Body of pancreas (tissue), 4 donors: ENCODE measurements at places on chromosomes 4 and X. TPM values are rescaled to one million over a fixed set of nuclear protein-coding genes. Genes with fewer than 3 reads are reported as not detected.

GRCh38 chr4:186820391-186820891 is 96.8 kb upstream of the FAT1 start:
- no peak overlapping the region for H3K27ac ChIP-seq
- peaks cover 7% of the 10 kb centered on the region for H3K4me1 ChIP-seq
- no peak for DNase-seq
- H3K36me3 ChIP-seq = no peaks in the 10 kb centered on the region

DNA sequence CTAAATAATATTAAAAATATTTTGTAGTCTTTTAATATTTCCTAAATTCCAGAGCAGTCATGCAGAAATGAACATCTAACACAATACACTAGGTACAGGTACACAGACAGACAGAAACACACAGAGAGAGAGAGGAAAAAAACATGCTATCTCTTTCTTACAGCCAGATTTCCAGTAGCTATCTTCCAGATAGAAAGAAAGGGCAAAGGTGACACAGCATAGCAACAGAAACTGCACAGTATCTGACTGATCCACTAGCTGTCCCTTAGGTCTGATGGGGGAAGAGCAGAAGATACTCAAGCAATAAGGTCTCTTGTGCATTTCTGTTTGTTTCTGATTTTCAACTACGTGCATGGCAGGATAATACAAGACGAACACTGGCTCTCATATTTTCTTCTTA is 7.8 kb downstream of the FBXW7 start:
- H3K4me3 ChIP-seq = no peak overlapping the region
- peaks cover 4% of the 10 kb centered on the region for H3K4me1 ChIP-seq

- no peaks in the 10 kb centered on the region for H3K36me3 ChIP-seq
- H3K27ac ChIP-seq = no peak overlapping the region
- no peaks in the 10 kb centered on the region for H3K4me1 ChIP-seq
Measured at GRCh38 chrX:21153503-21153902, 220.7 kb upstream of the CNKSR2 start.

SSX1 gene
- not detected for total RNA-seq

RPA4 gene
- 0.99 TPM for total RNA-seq

DNA sequence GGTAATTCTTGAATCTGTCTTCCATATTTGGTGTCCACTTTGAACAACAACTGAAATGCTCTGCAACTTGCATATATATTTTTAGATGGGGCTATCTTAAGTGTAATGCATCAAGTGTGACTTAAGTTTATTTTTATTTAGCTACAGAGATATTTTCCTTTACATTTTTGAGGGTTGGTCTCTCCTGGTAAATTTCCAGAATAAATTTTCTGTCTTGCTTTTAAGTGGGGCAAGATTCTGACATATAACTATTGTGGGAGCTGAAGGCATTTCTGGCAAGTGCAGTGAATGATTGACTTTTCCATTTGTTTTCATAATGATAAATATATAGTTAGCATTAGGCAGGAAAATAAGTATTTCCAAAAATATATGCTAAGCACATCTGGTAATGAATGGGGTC is 18.8 kb downstream of the UNC5C start:
- no peak for DNase-seq
- H3K27me3 ChIP-seq = no peaks in the 10 kb centered on the region
- H3K4me3 ChIP-seq = no peak overlapping the region
- no peak overlapping the region for H3K27ac ChIP-seq
- H3K4me1 ChIP-seq = no peaks in the 10 kb centered on the region
- no peaks in the 10 kb centered on the region for H3K36me3 ChIP-seq

RAB28 gene
- total RNA-seq = 10.9 TPM

GRCh38 chr4:8534611-8535010 is 45.6 kb upstream of the GPR78 start:
- H3K4me1 ChIP-seq = peaks cover 66% of the 10 kb centered on the region
- H3K36me3 ChIP-seq = no peaks in the 10 kb centered on the region
- no peaks in the 10 kb centered on the region for H3K27me3 ChIP-seq
- DNase-seq = no peak
- peak overlapping the region; percentile 93 for H3K27ac ChIP-seq

- no peak for DNase-seq
- H3K36me3 ChIP-seq = no peaks in the 10 kb centered on the region
- H3K4me1 ChIP-seq = no peaks in the 10 kb centered on the region
- H3K27ac ChIP-seq = no peak overlapping the region
Measured at GRCh38 chr4:108700081-108700757, 49.8 kb downstream of the OSTC start.

GRCh38 chr4:14309431-14309830 is 681.9 kb upstream of the BOD1L1 start:
- no peaks in the 10 kb centered on the region for H3K27me3 ChIP-seq
- no peak overlapping the region for H3K27ac ChIP-seq
- H3K4me1 ChIP-seq = peaks cover 10% of the 10 kb centered on the region
- no peak for DNase-seq
- H3K4me3 ChIP-seq = no peak overlapping the region

DNA sequence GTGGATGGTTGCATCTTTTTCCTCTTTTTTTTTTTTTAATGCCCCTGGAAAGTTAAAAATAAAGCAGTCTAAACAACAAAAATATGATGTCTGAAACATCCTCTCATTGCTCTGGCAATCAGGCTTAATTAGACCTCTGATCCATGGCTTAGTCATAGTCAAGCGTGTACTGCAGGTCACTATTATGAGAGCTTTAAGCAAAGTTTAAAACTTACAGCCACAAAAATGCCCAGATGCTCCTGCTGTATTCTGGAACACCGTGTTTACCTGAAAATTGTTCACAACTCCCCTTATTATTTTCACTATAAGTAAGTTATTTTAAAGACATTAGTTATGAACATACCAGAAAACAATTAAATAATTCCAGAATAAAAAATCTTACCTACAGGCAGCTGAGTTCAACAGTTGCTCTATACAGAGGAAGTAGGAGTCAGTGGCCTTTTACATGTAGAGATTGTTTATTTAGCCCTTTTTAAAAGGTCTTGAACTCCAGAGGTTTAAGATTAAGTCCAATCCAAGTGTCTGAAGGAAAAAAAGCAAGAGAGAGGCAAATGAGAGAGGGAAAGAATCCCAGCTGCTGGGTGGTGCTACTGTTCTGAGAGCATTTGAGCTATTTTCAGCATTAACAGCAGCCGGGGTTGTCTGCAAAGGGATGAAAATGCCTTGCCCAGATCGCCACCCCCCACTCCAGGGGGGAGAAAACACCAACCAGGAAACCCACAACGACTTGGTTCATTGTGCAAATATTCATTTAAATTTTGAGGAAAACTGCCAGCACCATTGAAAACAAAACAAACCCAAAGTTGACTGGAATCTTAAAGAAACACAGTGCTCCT is 36.9 kb downstream of the SORBS2 start:
- DNase-seq = peak; percentile 58
- peaks cover 53% of the 10 kb centered on the region for H3K4me1 ChIP-seq

GRCh38 chr4:72208421-72209075 is 176.7 kb downstream of the NPFFR2 start:
- H3K36me3 ChIP-seq = no peaks in the 10 kb centered on the region
- H3K27ac ChIP-seq = no peak overlapping the region
- H3K4me1 ChIP-seq = no peaks in the 10 kb centered on the region
- H3K27me3 ChIP-seq = no peaks in the 10 kb centered on the region

TMPRSS11B gene
- not detected for total RNA-seq

- H3K36me3 ChIP-seq = no peaks in the 10 kb centered on the region
- H3K4me3 ChIP-seq = no peak overlapping the region
- no peaks in the 10 kb centered on the region for H3K4me1 ChIP-seq
- no peak for DNase-seq
- H3K27ac ChIP-seq = no peak overlapping the region
- no peaks in the 10 kb centered on the region for H3K27me3 ChIP-seq
Measured at GRCh38 chrX:19956923-19957322, 33.9 kb downstream of the BCLAF3 start.

DNA sequence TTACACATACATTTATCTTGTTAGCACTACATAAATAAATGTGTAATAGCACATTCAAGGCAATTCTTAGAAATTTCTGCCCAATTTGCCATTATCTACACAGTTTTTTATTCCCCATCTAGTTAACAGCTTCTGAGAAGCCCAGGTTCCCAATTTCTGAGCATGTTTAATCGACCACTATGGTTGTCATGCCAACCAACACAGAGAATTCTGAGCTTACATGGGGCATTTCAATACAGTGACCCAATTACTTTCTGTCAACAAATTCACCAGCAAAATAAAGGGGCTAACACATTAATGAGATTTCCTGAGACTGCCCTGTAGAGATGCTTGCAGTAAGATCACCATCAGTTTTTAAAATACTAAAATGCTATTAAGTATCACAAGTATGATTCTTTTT is 22.0 kb downstream of the GPM6A start:
- no peak overlapping the region for H3K27ac ChIP-seq
- no peaks in the 10 kb centered on the region for H3K27me3 ChIP-seq
- no peaks in the 10 kb centered on the region for H3K4me1 ChIP-seq
- no peak overlapping the region for H3K4me3 ChIP-seq

ANKRD50 gene
- total RNA-seq = 6.7 TPM

DNA sequence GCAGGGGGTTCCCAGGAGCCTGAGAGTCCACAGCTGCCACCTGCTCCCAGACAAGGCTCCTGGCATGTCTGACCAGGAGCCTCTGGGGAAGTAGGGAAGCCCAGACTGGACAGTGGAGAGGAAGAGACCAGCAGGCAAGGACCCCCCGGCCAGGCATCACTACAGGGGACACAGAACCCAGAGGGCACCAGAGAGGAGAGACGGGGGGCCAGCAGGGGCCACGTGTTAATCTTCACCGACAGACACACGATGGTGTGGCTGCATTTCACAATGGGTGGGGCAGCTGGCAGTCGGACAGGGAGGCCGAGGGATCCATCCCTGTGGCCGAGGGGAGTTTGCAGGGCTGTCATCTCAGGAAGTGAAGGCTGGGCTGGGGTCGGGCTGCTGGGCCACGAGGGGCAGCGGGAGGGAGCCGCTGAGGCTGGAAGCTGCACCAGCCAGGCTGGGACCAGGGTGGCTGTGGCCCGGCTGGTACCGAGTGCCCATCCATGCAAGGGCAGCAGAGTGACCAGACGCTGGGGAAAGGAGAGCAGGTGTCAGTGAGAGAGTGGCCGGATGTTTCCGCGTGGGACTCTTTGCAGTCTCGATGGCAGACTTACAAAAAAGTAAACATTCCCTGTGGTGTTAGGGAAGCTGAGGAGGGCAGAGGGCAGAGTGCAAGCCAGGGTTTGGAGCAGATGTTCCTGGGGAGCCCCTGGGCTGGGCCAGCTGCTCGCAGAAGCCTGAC is 4.7 kb downstream of the PDE6B start:
- no peaks in the 10 kb centered on the region for H3K36me3 ChIP-seq
- no peaks in the 10 kb centered on the region for H3K27me3 ChIP-seq
- no peak for DNase-seq

DNA sequence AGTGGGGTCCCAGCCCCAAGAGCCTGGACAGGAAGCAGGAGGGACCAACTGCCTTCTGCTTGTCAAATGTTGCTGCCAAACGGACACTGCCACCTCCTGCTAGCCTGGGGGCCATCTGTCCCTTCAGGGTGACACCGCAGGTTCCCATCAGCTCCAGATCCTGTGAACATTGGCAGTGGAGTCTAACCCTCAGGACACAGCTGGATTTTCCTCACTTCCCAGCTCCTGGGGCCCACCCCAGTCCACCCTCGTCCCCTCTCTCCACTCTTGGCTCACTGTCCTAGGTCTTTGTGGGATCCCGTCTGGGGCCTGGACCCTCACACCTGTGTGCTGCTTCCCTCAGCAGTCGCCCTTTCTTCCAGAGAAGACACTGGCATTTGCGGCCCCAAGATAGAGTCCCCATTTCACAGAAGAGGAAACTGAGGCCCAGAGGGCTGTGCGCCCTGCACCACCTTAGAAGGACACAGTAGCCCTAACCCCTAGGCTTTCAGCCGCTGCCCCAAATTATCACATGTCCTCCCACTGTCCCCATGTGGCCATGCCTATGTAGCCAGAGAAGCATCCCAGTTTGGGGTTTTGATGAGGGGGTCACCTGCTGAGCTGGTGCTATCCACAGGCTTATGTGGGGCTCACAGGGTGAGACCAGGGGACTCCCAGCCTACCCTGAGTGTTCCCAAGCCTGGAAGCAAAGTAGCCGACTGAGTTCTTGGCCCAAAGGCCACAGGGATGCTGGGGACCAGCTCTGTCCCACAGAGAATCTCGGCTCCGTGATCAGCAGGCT is 20.1 kb downstream of the PPP2R2C start:
- no peaks in the 10 kb centered on the region for H3K27me3 ChIP-seq
- H3K27ac ChIP-seq = no peak overlapping the region
- no peak overlapping the region for H3K4me3 ChIP-seq
- DNase-seq = no peak

CT83 gene
- not detected for total RNA-seq

LRP2BP gene
- total RNA-seq = 2.1 TPM

DYNLT3 gene
- total RNA-seq = 27.0 TPM

- no peaks in the 10 kb centered on the region for H3K27me3 ChIP-seq
- no peak for DNase-seq
- H3K36me3 ChIP-seq = no peaks in the 10 kb centered on the region
- no peak overlapping the region for H3K27ac ChIP-seq
- H3K4me3 ChIP-seq = no peak overlapping the region
Measured at GRCh38 chrX:66635360-66635759, 3.5 kb downstream of the EDA2R start.

DNA sequence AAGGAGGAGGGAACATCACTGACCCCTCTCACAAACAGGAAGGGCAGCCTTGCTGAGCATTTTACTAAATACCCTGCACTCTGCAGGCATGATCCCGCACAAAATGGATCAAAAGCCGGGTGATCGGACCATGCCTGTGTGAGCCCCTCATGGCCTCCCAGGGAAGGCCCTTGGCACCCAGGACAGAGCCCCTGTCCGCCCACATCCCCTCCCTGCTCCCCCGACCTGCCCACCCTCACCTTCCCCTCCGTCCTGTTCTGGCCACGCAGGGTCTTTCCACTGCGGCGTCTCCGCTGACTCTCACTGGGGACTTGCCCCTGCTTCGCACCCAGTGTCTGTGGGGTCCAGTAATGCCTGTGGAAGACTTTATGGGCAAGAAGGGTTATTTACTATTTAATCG is 105.0 kb downstream of the HMX1 start:
- H3K4me1 ChIP-seq = no peaks in the 10 kb centered on the region
- no peaks in the 10 kb centered on the region for H3K36me3 ChIP-seq
- DNase-seq = peak; percentile 2
- H3K27ac ChIP-seq = no peak overlapping the region
- no peaks in the 10 kb centered on the region for H3K27me3 ChIP-seq

- H3K4me1 ChIP-seq = no peaks in the 10 kb centered on the region
- H3K36me3 ChIP-seq = no peaks in the 10 kb centered on the region
- H3K27ac ChIP-seq = no peak overlapping the region
- H3K4me3 ChIP-seq = no peak overlapping the region
- DNase-seq = no peak
- no peaks in the 10 kb centered on the region for H3K27me3 ChIP-seq
Measured at GRCh38 chrX:10597871-10598270, 22.5 kb downstream of the MID1 start.

DNA sequence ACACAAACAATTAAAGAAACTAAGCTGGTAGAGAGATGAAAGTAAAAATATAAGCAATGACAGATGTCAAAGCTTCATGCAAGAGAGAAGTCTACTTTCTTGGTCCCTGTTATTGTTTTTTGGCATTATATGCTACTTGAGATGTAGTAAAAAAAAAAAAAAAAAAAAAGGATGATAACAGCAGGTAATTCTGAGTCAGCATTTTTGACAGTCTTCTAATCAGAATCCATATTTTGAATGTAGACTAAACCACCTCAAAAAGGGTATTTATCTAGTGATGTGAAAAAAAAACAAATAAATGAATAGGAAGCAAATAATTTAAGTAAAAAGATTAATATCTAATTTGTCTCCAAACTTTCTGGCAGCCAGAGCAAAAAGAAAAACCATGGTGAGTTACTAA is 422.2 kb upstream of the CPEB2 start:
- no peaks in the 10 kb centered on the region for H3K36me3 ChIP-seq
- no peaks in the 10 kb centered on the region for H3K4me1 ChIP-seq
- H3K27me3 ChIP-seq = no peaks in the 10 kb centered on the region
